ENCODE measurements at places on chromosomes 11 and 22.

GRCh38 chr11:30344085-30344484 is 21.2 kb downstream of the ARL14EP start:
- no peak for DNase-seq

GRCh38 chr22:45329530-45329936 is 19.8 kb downstream of the FAM118A start:
- no peak for DNase-seq

DNA sequence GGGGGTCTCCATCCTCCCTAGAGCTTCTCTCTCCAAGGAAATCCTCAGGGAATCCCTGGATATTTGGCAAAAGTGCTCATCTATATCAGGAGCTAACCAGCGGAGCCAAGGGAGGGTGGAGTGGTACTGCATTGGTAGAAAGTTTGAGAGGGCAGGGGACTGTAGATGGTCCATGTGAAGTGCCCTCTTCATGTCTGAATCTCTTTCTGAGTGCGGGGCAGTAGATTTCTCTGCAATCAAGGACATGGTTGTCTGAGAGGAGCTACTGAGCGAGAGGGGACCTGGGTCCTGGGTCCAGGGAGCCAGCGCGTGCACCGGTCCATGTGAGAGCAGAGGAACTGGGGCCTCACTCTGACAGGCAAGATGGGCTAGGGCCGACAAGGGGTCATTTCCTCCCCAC is 701 bp downstream of the DIXDC1 start:
- DNase-seq, result no peak

GRCh38 chr11:34926101-34926830 is 9.8 kb downstream of the PDHX start:
- DNase-seq, result no peak

DNA sequence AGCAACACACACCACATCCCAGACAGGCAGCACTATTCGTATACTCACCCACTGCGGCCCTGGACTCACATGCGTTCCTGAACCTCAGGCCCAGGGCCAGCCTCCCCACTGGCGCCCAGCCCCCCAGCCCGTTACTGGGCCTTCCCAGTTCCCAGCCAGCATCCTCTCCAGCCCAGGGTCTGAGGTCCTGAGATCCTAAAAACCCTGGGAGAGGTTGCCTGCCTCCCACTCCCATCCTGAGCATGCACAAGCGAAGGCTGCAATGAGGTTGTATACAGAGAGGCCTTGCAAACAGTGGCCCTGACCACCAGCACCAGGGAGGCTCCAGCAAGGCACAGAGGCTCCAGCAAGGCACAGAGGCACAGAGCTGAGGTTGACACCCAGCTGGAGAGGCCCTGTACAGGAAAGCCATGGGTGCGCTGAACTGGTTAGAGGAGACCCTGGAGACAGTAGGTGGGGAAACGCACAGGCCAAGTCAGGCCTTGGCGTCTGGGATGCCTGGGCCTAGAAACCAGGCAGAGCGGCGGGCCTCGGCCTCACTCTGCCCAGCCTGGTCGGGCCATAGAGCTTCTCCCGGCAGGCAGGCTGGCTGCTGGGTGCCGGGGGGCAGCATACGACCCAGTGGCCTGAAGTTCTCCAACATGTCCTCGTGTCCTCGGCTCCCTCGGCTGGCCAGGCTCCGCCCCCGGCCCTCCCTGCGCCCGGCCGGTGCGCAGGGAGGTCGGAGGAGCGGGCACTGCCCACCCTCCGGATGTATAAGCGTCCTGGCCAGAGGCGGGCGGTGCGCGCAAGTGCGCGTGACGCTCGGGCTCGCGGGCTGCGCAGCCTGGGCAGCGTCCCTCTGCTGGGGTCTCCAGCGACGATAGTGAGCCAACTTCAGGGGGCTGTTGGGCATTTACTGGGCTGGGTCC is 2.3 kb upstream of the TBX1 start:
- DNase-seq, result no peak

DNA sequence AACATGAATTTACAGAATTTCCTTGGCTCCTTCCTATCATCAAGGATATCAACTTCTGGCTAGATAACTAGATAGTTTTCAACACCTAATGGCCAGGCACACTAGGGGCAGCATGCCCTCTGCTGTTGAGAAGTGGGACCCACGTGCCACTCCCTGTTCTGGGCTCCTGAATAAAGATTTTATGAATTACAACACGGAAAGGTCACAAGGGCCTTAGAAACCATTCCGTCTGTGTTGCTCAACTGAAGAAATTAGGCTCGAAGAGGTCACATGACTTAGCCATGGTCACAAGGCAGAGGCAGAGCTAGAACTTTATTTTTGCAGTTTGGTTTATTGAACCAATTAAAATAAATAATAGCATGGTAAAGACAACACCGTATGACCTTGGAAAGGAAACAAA is 36.0 kb downstream of the PRCP start:
- no peak for DNase-seq

DNA sequence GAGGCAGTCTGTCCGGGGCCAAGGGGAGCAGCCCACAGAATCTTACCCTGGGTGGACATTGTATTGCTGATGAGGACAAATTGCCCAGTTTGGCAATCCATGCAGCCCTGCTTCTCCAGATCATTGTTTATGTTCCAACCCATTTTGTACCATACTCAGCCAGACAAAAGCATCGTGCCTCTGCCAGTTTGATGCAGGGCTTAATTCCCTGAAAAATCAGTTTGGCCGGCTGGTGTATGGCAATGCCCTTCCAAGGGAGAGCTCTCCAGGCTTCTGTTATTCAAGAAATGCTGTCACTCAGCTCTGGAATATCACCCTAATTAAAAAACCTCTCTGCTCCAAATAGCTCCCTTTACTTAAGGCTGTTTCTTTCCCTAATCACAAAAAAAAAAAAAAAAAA is 697.7 kb downstream of the TBC1D22A start:
- no peak for DNase-seq

GRCh38 chr22:22895776-22896445 is 8.3 kb downstream of the IGLL5 start:
- no peak for DNase-seq

DNA sequence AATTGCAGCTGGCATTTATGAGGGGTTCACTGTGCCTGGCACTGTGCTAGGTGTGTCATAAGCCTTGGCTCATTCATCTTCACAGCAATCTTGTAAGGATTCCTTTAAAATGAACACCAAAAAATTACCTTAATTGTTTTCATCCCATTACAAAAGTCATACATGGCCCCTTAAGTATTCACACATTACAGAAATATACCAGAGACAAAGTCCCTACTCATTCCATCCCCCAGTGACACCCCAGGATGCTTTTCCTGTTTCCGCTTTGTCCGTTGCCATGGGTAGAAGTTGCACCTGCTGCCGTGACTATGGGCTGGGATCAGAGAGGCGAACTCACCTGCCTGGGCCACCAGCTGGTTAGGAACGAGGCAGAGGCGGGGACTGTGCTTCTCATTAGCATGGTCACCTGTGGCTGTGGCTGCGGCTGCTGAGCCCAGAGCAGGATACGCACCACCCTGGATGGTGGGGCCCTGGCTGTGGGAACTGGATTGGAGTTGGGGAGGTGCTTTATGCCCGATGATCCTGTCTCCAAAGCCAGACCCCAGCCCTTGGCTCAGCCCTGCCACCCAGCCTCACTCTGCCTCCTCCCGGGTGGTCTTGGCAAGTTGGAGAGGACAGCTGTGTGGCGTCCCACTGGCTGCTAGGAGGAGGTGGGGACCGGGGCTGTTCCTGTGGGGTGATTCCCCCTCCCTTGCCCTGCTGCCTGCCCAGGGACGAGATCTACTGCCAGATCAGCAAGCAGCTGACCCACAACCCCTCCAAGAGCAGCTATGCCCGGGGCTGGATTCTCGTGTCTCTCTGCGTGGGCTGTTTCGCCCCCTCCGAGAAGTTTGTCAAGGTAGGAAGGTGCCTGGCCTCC is 60.8 kb downstream of the MYO7A start:
- DNase-seq, result peak; percentile 35

DNA sequence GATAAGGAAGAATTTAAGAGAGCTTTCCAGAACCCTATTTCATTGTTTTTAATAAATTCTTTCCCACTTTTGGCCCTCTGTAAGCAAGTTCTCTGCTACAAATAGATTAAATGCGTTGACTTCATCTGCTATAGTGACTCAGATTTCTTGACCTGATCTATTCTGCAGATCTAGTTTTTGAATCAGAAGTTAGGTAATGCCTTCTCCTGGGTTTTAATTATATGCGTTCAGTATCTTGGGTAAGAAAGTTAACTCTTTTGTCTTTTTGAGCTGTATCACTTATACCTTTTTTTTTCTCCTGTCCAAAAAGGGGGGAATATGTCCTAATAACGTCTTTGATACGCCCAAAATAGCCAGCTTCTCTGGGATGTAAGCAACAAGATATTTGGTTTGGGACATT is 2.4 kb upstream of the HEPHL1 start:
- DNase-seq, result no peak

- DNase-seq, result no peak
These were observed 1.8 kb downstream of the PRAME start for GRCh38 chr22:22556995-22557925.

DNA sequence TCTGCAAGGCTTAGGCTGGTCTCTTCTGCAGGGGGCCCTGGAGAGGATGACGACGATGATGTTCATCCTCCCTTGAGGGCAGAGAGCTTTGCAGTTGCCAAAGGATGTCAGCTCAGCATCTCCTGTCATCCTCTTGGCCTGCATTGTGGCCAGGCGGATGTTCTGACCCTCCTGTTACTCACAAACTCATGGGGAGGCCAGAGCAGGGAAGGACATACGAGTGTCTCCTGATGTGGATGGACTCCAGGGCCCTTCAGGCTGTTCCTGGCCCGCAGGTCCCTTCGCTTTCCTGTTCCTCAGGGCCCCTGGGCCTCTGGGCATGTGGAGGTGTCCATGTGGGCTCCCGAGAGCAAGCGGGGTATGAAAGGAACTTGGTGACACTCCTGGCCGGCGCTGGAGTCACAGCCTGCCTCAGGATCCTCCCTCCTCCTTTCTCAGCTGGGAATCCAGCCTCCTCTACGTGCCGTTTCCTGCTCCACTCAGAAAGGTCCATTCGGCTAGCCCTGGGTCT is 8.5 kb downstream of the ADORA2A start:
- DNase-seq, result no peak

- no peak for DNase-seq
These were observed 769 bp downstream of the MAFF start for GRCh38 chr22:38202437-38203089.

GRCh38 chr11:23359297-23359696 is 499.0 kb upstream of the CCDC179 start:
- no peak for DNase-seq

- DNase-seq, result no peak
These were observed 110.0 kb downstream of the KIRREL3 start for GRCh38 chr11:126890561-126890960.

GRCh38 chr11:123063826-123064657 is 2.1 kb upstream of the HSPA8 start:
- DNase-seq, result no peak

GRCh38 chr22:27624042-27624441 is 177.5 kb downstream of the MN1 start:
- DNase-seq, result no peak

GRCh38 chr11:94781837-94782236 is 13.7 kb downstream of the AMOTL1 start:
- no peak for DNase-seq

GRCh38 chr22:46010207-46010867 is 33.4 kb upstream of the WNT7B start:
- no peak for DNase-seq

GRCh38 chr11:14244926-14245325 is 114.1 kb downstream of the RRAS2 start:
- no peak for DNase-seq

DNA sequence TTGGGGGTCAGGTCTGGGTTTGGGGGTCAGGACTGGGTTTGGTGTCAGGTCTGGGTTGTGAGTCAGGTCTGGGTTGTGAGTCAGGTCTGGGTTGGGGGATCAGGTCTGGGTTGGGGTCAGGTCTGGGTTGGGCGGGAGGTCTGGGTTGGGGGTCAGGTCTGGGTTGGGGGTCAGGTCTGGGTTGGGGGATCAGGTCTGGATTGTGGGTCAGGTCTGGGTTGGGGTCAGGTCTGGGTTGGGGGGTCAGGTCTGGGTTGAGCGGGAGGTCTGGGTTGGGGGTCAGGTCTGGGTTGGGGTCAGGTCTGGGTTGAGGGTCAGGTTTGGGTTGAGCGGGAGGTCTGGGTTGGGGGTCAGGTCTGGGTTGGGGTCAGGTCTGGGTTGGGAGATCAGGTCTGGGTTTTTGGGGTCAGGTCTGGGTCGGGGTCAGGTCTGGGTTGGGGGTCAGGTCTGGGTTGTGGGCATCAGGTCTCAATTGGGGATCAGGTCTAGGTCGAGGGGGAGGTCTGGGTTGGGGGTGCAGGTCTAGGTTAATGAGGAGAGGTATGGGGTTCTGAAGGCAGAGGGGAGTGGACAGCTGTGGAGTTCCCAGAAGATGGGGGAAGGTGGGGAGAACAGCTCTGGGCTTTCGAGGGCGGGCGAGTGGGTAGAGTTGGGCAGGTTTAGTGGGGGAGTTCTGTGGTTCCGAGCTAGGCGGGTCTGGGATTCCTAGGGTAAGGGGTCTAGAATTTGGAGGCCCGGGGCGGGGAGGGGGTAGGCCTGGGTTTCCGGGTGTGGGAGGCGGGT is 629 bp downstream of the TTLL8 start:
- no peak for DNase-seq

- DNase-seq, result no peak
These were observed 64.9 kb upstream of the OPCML start for GRCh38 chr11:133597236-133597635.

GRCh38 chr11:18802381-18803257 is 11.0 kb upstream of the PTPN5 start:
- peak; percentile 34 for DNase-seq

DNA sequence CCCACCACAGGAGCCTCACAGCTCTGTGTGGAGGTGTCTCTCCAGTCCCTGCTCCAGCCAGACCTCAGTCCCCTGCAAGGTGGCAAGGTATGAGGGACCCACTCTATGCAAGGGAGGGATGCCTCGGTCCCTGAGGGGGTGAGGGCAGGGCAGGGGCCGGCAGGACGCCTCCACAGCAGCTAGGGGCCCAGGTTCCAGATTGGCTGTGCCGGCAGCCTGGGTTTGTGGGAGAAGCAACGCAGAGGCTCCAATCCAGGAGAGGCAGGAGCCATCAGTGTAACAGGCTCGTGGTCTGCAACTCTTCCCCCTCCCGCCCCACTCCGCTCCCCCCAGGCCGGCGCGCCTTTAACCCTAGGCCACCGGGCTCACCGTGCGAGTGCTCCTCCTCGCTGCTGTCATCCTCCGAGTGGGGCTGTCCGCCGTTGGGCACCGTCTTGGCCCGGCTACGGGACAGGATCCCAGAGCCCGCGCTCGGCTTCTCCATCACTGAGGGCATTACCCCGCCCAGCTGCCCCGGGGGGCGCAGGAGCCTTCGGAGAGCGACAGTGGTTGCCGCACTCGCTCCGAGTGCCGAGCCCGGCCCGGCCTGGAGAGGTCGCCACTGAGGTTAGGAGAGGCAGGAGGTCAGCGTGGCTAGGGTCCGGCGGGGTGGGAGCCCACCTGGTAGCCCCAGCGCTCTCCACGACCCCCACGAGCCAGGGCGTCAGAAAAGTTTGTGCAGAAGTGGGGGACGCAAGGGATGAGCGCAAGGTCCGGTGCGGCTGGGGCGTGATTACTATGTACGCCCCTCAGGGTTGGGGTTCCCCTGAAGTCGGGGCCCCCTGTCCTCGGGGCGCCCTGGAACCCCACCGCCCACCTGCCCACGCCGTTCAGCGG is 765 bp downstream of the RCOR2 start:
- no peak for DNase-seq

GRCh38 chr11:96256215-96257011 is 86.6 kb downstream of the MAML2 start:
- DNase-seq, result no peak

- DNase-seq, result no peak
These were observed 309.8 kb downstream of the TTC28 start for GRCh38 chr22:28369854-28370253.

GRCh38 chr11:125423247-125423849 is 72.7 kb downstream of the FEZ1 start:
- DNase-seq, result no peak

- no peak for DNase-seq
These were observed 110.5 kb downstream of the ATG16L2 start for GRCh38 chr11:72924568-72925190.
